ENCODE measurements at places on chromosomes 6 and 20.

DNA sequence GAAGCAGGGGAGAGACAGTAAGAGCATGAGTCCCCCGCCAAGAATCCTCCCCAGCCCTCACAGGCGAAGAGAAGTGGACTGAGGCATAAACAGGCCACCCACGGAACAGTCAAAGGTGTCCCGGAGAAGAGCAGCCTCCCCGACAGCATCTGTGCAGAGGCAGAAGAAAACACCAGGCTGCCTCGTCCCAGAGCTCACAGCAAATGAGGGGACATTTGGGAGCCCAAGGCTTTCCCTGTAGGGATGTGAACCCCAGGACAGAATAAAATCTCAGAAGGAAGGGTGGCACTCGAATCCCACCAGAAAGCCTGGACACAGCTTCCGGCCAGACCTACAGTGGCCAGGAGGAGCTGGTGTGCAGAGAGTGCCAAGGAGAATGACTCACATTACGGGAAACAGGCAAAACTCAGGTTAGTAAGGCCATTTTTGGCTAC is 90.4 kb downstream of the DLL1 start:
- peak; percentile 41 for DNase-seq

DNA sequence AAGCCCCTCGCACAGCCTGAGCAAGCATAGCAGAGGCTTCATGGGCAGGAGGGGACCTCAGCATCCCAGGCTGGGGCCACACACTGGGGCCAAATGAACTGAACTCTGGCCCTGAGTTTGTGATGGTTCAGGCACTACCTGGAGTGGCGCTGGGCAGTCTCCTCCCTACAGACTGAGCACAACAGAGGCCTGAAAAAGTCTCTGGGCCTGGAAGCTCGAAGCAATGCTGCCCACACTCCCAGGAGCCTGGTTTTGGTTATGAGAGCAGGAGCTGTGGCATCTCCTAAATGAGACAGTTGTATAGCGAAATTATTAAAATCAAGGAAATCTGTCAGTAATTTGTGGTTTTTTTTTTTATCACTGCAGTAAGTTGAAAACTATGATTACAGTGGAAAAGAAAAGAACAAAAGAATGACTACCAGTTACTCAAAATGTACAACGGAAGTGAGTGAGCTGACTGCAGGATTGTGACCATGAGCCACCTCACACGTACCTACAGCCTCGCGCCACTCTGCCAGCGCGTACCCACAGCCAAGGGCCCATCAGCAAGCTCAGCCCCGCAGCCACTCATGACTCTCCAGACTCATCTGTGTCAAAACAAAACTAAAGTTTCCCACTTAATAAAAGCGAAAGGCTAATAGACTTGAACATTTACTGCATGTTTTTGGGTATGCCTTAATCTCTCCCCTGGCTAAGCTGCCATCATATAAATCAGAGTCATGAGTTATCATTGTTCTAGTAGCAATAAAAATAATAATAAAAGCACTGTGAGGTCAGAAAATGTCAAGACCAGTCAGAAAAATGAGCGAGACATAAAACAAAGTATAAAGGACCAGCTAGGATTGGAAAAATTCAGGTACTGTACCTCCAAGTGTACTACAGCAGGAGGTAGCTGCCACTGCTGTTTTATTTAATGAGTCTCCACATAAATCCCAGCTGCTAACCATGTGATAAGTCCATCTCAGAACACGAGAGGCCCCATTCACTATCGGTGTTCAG is 177.0 kb downstream of the FOXC1 start:
- DNase-seq, result no peak

DNA sequence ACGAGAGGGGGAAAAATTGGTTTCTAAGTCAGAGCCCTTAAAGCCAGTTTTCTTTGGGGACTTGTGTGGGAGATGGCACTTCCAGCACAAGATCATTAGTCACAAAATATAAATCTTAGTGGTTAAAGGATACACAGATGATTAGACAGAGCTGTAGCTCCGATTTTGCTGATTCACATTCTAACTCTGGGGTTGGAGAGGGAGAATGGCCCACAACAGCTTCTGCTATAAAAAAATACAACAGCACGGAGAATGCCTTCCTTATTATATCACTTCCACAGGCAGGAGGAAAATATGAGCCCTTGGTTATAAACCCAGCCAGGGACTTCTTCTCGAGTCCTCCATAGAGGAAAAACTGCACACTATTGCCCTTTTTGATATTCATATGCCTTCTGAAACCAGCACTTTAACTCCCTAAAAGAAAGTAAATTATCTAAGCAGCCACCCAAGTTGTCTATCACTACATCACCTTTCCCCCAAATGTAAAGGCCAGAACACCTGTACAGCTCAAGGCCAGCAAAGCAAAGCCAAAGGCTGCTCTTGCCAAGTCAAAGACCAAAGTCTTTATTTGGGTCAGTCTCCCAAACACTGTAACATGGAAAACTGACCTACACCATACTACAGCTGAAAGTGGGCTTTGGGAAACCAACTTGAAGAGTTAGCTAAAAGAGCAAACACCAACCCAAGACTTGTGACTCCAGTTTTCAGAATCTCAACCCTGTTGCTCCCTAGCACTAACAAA is 10.4 kb downstream of the MRPL14 start:
- DNase-seq, result no peak

DNA sequence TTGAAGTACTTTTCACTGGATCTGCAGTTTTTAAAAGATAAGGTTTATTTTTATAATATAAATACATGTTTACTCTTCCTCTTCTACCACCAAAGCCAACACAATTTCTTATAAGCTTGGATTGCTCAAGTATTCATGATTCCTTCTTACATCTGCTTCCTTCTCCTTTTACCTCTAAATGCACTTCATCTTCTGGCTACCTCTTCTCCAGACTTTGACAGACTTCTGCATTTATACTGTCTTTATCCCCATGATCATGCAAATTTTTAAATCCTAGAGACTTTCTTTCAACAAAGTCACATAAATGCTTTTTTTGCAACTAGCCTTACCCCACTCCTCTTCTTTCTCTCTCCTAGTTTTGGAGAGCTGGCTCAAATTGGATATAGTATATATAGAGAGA is 142.9 kb downstream of the TFAP2B start:
- DNase-seq, result no peak

- DNase-seq, result no peak
Measured at GRCh38 chr6:154593122-154593521, 82.6 kb upstream of the CNKSR3 start.

- no peak for DNase-seq
Measured at GRCh38 chr20:35144694-35145093, 2.4 kb downstream of the EDEM2 start.

- DNase-seq, result no peak
Measured at GRCh38 chr20:37702403-37703034, 8.7 kb downstream of the CTNNBL1 start.

GRCh38 chr6:5379647-5380242 is 118.4 kb downstream of the FARS2 start:
- peak; percentile 79 for DNase-seq

- no peak for DNase-seq
Measured at GRCh38 chr20:58651559-58651945, 469 bp downstream of the STX16 start.

DNA sequence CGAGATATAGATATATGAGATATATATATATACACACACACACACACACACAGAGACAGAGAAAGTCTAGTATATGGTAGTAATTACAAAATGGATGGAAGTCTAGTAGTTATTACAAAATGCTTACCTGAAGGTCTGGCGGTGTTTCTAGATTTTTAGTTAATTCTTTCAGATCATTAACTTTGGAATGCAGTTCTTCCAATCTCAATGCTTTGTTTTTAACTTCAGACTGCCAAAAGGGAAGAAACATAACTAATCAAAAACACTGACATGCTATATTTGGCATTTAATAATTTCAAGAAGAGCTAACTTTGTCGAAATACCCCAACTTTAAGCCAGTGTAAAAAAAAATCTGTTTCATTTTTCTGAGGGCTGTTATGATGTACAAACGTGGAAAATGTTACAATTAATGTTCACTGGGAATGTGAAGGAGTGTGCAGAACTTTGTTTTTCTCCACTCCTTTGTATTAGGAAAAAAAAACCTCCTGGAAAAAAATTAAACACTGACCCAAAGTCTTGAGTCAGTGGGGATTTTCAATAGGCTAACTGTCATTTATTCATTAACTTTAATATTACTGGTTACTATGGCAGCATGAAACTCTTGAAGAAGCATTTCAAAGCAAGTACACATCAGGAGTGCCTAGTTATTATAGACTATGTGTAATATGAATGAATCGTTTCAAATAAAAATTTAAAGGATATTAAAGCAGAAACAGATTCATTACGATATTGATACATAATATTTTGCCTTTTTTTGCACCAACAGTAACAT is 232.9 kb downstream of the SYNE1 start:
- DNase-seq, result no peak
